ENCODE measurements at places on chromosomes 2 and 18.

GRCh38 chr2:48006094-48006493, 99.8 kb upstream of the FBXO11 start:
- no peak for DNase-seq

DNA sequence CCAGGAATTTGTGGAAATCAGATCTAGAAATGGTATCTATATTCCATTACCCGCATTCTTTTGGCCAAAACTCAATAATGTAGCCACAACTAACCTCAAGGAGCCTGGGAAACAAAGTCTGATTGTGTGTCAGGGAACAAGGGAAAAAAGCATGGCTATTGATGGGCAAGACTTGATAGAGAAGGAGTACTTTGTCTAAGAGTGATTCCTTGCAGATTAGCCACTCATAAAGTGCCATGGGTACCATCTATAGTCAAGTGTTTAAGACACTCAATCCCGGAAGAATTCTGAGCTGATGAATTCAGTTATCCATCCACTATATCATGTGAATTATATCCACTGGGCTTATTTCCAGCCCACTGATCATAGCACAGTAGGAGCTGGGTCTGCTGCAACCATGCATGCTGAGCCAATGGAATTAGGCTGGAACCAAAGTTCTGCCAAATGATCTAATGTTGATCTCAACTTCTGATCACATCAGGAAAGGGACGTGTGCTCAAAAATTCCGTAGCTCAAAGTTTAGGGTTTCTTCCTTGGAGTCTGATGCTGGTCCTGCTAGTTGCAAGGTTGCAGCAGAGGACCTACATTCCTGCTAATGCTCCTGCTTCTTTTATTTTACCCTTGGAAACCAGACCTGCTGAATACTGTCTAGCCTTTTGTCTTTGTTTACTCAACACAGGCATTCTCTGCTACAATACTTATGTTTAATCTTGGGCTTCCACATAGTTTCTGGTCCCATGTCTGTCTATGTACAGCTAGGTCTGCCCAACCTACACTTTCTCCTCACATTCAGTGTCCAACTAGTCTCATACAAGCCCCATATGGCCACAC, 629.7 kb downstream of the IRS1 start:
- no peak for DNase-seq

- no peak for DNase-seq
Measured at GRCh38 chr2:121037480-121037879, 247.5 kb downstream of the TFCP2L1 start.

DNA sequence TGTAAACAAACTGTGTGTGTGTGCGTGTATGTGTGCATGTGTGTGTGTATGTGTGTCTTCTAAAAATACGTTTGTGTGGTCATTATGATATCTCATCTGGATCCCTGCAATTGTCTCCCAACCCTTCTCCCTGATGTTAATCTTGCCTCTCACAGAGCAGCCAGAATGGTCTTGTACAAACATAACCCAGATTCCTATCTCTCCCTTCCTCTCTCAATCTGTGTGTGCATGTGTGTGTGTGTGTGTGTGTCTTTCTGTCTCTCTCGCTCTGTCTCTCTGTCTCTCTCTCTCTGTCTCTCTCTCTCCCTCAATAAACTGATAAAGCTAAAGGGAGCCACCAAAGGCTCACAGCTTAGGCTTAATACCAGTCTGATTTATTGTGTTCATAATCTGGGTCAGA, 210.8 kb downstream of the PAX3 start:
- no peak for DNase-seq

- DNase-seq: no peak
Measured at GRCh38 chr2:192634557-192634956, 439.8 kb upstream of the TMEFF2 start.

GRCh38 chr18:48835745-48836170, 115.0 kb downstream of the SMAD7 start:
- no peak for DNase-seq

DNA sequence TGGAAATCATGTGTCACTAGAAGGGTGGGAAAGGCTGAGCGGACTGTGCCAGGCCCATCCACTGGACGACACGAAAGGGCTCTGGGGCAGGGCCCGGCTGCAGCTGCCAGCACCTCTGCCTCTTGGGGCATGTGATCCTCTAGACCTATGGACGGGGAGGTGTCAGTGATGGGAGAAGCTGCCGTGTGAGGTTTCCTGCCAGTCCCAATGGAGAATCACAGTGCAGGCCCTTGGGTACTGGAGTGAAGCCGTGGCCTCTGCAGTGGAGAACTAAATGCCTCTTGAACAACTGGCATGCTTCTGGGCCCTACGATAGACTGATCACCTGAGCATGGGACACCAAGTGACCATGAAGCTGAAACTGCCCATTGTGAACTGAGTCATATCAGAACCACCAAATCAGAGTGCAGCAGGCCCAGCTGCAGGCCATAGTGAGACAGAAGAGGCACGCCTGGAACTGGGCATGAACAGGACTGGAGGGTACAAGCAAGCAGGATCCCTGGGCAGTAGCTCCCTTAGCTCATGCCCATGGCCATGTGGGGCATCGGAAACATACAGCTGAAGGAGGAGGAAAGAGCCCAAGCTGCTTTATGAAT, 18.8 kb upstream of the RHOB start:
- no peak for DNase-seq

- DNase-seq: no peak
Measured at GRCh38 chr2:238160206-238161129, 1.7 kb downstream of the ERFE start.

- no peak for DNase-seq
Measured at GRCh38 chr2:85287721-85288120, 40.1 kb downstream of the TGOLN2 start.

All from stimulated activated CD8-positive, alpha-beta memory T cell treated with anti-CD3 and anti-CD28 coated beads, Interleukin-15, amount 100 ng/mL, for 4 hours (primary cell).